Stimulated activated CD4-positive, alpha-beta T cell treated with anti-CD3 and anti-CD28 coated beads, Interleukin-2, amount 100 ng/mL, for 4 hours (primary cell): ENCODE measurements at places on chromosomes 7 and 10.

GRCh38 chr10:126119599-126119998 lies 223.2 kb downstream of the FANK1 start:
- no peak for DNase-seq

DNA sequence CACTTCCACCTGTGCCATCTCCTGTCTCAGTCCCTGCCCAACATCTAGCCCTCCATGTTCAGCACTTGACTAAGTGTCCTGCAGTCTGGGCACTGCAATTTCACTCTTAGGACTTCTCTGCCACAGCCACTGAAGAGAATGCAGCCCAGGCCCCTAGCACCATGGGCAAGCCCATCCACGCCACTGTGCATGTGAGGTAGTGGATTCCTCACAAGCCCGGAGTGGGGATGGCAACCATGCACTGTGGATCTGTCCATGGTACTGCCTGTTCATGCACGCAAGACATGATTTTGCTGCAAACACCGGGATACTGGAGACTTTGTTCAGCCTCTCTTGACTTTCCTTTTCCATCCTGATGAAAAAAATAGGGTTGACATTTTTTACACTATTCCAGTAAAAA lies 12.3 kb downstream of the DDC start:
- DNase-seq: no peak

- DNase-seq: no peak
These were observed 78.0 kb downstream of the BTAF1 start for GRCh38 chr10:92001581-92001980.

- DNase-seq: no peak
These were observed 5.1 kb downstream of the STK32C start for GRCh38 chr10:132302421-132303310.

DNA sequence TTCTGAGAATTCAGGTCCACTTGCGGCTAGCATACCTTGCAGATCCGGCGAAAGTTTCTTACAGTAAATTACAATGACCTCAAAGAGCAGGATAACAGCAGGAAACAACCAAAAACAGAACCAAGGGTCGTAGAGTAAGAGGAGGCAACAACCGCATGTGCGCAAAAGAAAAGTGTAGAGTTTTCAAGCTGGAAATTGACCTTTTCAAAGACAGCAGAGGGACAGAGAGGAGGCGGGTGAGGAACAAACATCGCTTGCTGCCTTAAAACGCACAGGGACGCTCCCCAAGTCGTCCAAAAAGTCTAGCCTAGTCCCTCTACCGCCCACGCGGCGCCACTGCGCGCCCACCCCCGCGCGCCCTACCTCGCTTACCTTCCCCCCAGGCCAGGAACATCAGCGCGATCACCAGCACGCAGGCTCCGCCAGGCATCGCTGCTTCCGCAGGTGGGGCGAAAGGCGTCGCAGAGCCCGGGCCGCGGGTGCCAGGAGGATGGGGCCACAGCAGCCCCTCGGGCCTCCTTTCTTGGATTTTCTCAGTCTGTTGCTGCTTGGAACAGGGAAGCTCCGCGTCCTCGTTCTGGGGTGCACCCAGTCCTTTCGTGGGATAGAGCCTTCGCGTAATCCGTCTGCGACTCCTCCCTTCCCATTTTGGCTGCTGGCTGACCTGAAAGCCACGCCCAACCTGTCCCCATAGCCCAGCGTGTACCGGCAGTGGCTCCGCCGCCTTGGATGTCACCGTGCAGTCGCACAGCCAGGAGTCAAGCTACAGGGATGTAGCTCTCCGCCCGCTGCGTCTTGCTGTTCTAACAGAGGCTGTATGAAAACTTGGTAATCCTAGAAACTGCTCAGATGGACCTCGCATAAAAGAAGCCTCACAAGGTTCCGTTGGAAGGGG lies at the start of gene VWDE:
Gene VWDE, minus strand, starts transcription at position 579 of the 895 bp plus-strand sequence. Its CDS starts 149 bp downstream, at position 430.
- DNase-seq: peak; percentile 37

DNA sequence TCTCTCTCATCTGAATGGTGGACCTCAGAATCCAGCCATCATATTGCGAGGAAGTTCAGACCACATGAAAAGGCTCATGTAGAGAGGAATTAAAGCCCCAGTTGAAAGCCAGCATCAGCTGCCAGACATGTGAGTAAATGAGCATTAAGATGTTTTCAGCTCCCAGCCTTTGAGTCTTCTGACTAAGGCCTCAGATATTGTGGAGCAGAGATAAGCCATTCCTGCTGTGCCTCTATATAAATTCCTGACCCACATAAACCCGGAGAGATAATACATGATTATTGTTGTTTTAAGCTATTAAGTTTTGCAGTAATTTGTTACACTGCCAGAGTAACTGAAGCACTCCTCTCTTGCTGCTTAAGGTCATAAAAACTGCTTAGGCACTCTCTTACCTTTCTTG lies 14.6 kb downstream of the FAM149B1 start:
- no peak for DNase-seq

DNA sequence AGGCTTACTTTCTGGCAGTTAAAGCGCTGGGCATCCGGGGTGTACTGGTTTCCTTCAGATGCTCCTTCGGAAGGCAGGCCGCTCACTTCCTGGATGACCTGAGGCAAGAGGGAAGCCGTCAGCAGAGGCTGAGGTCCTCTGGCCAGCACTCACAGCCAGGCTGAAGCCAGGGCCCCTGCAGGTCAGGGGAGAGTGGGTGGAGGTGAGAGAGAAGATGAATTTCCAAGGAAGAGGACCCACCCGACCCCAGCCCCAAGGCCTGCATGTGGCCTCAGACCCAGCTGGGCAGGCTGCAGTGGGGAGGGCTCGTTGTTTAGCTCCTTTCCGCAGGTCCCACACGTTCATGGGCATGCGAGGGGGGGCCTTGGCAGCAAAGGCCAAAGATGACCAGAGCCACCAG lies 71.3 kb downstream of the VWA2 start:
- no peak for DNase-seq

GRCh38 chr7:80453699-80454340 lies 58.0 kb downstream of the GNAT3 start:
- no peak for DNase-seq

- DNase-seq: no peak
These were observed 18.4 kb upstream of the MET start for GRCh38 chr7:116653646-116654045.

- DNase-seq: no peak
These were observed 13.2 kb upstream of the UNCX start for GRCh38 chr7:1219498-1219897.

DNA sequence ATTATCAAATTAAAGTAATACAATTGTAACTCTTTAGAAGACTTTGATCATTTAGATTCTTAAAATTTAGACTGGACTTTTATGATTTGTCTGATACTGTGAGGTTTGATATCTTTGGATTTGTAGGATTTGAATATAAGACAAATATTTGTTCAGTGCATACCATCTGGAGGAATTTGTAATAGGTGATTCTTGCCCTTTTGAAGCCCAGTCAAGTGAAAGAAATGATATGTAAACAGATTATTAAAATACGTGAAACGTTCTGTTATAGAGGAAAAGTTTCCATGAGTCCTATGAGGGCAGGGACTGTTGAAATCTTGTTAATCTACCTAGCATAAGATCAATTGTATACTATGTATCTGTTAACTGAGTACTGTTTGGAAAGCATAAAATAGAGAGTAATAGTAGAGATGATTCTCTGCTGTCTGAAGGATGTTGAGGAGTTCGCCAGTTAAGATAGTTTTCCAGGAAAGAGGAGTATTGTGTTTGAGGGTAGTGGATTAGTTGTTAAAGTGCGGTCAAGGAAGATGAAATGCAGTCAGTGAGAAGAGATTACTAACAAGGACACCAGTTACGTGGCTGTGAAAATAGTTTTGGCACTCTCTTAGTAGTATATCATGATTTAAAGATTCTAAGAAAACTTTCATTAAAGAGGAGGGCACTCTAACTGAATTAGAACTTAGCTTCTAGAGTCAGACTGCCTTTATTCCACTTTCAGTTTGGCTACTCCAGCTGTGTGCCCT lies 14.4 kb downstream of the PDCD4 start:
- DNase-seq: no peak

DNA sequence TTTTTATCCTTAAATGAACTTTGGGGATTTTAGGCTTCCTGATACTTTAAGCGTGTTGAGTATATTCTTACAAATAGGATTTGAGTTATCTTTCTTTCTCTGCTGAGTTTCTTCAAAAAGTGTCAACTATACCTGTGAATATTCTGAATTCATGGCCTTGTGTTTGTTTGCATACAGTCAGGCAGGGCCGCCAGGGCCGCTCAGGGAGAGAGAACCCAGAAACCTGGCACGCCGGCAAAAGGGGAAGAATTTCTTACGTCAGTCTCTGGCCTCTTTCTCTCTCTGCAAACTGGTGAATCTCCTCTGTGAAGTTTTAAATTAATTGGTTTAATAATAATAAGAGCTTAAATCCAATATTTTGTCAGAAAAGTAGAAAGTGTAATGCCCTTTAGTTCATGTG lies 29.3 kb upstream of the BNIP3 start:
- DNase-seq: no peak

GRCh38 chr10:103541616-103542015 lies 48.1 kb downstream of the NEURL1 start:
- no peak for DNase-seq

DNA sequence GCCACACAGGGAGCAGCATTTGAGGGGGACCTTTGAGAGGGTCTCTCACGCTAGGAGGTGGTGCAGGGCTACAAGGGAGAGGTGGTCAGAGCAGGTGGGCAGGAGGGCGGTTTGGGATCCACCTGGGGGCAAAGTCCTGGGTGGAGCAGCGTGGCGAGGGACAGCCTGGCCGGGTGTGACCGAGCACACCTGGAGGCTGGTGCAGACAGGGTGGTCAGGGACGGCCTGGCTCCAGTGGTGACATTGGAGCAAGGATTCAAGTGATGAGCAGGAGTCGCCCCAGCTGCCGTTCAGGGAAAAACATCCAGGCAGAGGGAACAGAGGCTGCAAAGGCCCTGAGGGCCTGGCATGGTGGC lies 36.0 kb downstream of the CLIP2 start:
- DNase-seq: no peak

GRCh38 chr10:104546756-104547155 lies 94.3 kb upstream of the SORCS3 start:
- DNase-seq: no peak

DNA sequence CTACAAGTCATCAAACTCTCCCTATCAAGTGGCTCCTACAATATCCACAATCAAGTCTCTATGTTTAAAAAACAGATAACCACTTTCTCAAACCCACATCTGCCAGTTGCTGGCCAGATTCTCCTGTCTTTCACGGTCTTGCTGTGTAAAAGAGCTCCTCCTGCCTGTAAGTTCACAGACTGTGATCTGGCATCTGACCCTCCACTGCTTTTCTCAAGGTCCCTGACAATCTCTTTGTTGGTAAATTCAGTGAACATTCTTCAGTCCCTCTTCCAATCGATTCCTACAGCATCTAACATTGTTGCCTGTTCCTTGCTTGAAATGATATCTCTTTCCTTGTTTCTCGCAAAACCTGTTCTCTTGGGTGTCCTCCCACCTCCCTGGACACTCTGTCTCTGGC lies 18.5 kb upstream of the LMOD2 start:
- no peak for DNase-seq

DNA sequence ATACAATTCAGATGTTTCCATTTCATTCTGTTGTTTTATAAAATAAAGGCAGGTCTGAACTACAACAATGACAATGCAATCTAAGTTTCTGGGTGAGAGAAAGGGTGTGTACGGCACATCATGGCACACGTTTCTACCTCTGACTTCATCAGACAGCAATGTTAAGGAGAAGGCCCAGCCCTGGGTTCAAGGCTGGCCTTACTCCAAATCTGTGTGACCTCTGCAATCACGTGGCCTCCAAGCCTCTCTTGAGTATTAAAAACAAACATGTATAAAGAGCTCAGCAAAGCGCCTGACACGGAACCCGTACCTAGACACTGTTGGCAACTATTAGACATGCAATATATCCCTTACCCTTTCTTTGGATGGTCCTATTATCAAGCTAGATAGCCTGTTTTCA lies 114.1 kb downstream of the LARP4B start:
- DNase-seq: no peak

GRCh38 chr10:86234107-86234506 lies 132.5 kb downstream of the GRID1 start:
- DNase-seq: no peak

GRCh38 chr10:117137911-117138642 lies at the start of gene VAX1:
Gene VAX1, minus strand, starts transcription at chr10:117138270. Its CDS starts 214 bp downstream, at chr10:117138056.
- DNase-seq: no peak

- no peak for DNase-seq
These were observed 110.1 kb upstream of the GPR26 start for GRCh38 chr10:123556049-123556448.

DNA sequence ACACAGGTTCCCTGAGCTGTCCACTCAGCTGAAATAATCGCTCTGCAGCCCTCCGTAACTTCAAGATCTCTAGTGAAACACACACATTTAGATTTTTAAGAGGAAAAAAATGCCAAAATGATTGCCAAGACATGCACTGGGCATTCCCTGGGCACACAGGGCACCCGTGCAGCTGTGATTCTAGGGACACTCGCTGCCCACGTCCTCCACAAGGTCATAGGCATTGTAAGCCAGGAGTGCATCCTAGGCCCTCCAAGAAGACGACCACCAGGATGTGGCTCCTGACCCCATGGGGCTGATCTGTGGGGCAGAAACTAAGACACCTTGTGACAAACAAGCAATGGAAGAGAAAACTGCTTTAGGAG lies 563.3 kb downstream of the PTPRN2 start:
- DNase-seq: no peak

DNA sequence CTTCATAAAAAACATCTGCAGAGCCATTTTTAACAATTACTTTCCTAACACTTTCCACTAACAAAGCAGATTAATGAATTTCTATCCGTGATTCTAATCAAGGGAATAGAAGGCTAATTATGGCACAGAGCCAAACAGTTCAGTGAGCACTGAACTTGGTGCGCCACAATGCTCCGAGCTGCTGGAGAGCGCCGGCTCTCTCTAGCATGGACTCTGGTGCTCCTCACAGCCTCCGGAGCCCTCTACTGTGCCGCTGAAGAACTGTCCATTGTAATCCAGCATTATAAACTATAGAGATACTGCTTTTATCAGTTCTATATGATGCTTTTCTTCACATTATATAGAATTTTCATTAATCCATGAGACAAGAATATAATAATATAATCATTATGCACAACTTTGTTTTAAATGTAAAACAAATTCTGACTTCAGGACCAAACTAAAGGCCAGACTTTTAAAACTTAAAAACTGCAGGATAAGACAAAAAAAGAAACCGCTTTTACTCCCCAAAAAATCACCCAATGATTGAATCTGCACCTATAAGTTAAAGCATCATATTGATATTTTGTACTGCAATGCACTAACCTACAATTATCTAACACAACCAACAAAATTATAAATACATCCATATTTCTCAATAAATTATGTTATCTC lies 123.6 kb downstream of the RNF32 start:
- no peak for DNase-seq

DNA sequence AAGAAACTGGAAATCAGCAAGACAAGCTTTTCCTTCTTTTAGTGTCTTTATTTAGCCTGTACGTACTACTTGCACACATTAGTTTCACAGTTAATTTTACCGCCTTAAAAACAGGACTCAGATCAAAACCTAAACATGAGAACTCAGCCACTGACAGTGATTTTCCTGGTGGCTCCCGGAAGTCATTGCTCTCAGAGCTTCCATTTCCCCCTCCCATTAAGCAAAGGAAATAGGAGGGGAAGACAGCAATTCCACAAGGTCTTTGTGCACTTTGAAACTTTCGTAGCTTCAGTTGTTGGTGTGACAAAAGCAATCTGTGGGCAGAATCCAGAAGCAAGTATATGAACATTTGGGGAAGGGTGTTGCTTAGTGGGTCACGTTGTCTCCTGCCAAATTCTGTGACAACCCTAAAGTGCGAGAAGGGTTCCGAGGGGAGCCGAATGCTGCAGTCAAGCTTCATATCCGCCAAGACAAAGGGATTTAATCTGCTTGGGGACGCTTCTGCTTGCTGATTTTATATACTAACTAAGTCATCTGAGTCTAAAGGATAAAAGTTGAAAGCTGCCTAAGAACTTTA lies 30.4 kb downstream of the FAM53B start:
- no peak for DNase-seq
